NCI-H1930 (cell line): ENCODE measurements at places on chromosomes 6 and 20.

- DNase-seq = no peak
Measured at GRCh38 chr6:118553132-118553531, 5.0 kb downstream of the PLN start.

DNA sequence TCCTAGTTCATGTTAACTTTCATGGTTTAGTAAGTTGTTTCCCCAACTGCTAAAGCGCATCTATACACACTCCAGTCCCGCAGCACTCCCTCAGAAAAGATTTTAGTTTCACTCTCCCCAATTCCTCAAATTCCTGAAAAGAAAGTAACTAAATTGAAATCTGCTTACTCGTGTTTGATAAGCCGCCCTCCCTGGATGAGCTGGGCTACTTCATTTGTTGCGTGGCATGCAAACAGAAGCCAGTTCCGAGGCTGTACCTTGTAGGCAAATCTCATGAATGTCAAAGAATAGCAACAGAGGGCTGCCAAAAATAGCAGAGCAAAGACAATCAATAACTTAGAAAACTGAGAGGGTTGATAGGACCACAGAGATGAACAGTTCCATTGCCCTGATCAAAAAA lies 16.9 kb downstream of the MPC1 start:
- no peak for DNase-seq

DNA sequence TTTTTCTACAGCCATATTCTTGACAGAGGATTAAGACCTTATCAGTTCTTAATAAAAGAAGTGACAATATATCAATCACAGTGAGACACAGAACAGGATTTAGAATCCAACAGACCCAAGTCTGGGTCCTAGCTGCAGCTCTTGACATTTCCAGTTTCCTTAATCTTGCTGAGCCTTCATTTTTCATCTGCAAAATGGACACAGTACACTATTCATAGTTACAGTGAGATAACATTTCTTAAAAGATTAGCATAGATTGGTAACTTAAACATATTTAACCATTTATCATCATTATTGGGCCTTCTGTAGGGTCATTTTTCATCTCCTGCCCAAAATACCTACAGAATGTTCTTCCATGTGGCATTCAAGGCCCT lies 45.6 kb downstream of the FKBP5 start:
- DNase-seq = no peak

DNA sequence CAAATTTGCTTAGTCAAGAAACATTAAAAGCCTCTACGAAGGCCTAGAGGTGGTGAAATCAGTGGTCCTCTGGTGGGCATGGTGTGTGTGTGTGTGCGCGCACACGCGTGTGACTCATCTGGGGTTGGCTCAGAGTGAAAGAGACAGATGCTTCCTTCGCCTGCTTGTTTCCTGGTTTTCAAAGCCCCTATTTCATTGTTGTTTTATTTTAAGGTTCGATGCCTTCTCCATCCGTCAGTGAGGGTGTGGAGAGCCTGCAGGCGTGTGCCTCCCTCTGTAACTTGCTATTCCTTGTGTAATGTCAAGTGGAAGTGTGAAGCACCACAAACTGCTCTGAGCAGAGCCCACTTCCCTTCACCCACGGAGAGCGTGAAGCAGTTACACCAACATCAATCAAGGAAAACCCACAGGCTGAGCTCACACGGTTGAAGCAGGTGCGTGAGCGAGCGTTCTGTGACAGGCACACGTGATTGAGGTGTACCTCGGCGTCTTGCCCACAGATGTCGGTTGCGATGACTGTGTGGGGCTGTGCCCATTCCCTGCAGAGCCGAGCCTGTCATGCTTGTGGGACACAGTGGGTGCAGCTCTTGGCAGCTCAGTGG lies 233.9 kb downstream of the PRL start:
- DNase-seq = no peak

DNA sequence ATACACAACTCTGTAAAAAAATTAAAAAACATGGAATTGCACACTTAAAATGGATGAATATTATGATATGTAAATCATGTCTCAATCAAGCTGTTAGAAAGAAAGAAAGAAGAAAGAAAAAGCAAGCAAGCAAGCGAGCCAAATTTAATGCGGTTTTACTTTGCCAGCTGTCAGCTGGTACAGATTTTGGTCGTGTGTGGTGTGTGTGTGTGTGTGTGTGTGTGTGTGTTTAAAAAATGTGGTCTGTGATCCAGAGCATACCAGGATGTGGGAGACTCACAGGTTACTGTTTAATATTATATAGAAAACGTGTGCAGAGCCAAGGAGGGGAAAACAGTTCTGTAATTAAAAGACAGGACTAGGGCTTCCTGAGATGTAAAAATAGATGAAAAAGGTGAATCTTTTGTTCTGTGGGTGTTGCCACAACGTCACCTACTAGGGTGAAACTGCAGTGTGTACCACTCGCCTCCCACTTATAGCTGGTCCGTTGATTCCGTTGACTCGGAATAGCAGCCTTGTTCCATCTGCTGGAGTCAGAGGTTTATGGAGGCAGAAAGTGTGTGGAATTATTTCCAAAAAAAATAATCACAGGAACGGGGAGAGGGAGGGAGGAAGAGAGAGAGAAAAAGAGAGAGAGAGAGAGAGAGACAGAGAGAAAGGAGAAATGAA lies 197.7 kb downstream of the BCAS1 start:
- no peak for DNase-seq

- DNase-seq = no peak
Measured at GRCh38 chr20:57856658-57857057, 146.8 kb upstream of the PMEPA1 start.

- DNase-seq = no peak
Measured at GRCh38 chr20:11952639-11953038, 34.9 kb downstream of the BTBD3 start.

GRCh38 chr6:56706981-56707726 lies 64.5 kb upstream of the DST start:
- DNase-seq = no peak

- DNase-seq = no peak
Measured at GRCh38 chr6:92243315-92243714, 1176.0 kb downstream of the EPHA7 start.
